ENCODE measurements at places on chromosomes 3 and 15.

DNA sequence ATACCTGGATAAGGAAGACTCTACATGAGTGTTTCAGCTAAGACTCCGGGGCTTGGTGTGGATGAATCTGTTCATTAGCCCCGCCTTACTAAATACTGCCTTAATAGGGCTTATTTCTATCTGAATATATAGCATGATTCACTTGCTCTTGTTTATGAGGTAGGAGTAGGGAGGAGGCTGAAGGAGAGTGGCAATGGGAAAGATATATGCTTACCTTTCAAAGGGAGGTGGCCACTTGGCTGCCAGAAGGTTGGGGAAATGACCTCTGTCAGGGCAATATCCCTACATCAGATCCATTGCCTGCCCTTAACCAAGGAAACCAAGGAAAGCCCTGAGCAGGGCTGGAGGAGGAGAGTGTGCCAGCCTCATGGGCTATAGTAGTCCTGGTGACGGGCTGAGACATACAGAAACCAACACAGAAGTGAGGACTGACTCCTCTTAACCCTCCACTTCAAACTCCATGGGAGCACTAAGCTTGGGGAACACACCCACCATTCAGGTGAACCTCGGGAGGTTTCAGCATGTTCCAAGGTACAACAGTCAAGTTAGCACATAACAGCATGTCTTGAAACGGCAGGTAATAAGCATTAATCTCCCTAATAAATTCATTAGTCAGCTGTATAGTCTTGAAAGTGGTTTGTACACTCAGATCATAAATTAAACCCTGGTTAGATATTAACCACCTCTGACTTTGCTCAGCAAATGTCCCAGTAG lies 80.1 kb downstream of the EOMES start:
- DNase-seq: no peak

DNA sequence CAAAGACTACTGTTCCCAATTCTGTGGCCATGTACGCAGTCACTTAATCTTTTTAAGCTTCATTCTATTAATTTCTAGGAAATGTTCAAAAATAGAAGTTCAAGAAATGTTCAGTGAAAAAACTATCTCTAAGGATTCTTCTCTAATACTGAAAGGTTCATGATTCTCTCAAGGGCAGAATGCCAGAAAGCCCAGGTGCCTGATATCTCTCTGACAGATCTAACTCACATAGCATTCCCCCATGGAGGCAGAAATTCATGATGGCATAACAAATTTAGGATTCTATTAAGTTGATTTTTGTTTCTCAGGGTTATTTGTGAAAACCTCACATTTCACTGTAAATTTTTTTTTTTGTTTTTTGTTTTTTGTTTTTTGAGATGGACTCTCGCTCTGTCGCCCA lies 17.5 kb downstream of the CHRM5 start:
- DNase-seq: no peak

DNA sequence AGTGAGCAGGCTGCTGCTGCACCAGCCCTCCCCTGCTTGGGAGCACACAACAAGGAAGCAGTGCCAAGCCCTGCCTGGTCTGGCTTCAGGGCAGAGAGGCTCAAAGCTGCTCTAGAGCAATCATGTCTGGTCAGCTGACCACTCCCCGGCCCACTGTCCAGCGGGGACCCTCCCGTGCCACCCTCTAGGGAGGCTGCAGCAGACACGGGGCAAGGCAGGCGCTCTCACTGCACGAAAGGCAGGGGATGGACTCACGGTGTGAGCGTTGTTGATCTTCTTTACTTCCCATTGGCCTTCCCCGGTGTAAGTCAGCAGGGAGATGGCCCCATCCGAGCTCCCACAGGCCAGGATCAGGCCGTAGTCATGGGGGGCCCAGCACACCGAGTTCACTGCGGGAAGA lies 9.2 kb downstream of the SEC13 start:
- no peak for DNase-seq

DNA sequence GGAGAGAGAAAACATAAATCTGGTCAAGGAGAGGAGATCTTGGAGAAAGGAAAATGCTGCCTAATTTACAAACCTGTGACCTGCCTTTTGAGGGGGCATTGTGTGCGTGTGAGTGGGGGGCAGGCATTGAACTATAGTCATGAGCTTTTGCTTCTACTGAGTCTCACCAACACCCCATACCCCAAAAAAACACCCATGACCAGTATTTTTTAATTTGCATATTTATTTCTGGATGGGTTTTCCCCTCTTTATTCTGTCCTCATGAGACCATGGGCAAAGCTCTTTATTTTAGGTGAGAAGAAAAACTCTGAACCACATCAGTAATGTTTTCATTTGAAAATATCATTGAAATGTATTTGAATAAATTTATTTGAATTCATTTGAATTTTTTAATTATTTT lies 20.6 kb downstream of the CD80 start:
- DNase-seq: no peak

DNA sequence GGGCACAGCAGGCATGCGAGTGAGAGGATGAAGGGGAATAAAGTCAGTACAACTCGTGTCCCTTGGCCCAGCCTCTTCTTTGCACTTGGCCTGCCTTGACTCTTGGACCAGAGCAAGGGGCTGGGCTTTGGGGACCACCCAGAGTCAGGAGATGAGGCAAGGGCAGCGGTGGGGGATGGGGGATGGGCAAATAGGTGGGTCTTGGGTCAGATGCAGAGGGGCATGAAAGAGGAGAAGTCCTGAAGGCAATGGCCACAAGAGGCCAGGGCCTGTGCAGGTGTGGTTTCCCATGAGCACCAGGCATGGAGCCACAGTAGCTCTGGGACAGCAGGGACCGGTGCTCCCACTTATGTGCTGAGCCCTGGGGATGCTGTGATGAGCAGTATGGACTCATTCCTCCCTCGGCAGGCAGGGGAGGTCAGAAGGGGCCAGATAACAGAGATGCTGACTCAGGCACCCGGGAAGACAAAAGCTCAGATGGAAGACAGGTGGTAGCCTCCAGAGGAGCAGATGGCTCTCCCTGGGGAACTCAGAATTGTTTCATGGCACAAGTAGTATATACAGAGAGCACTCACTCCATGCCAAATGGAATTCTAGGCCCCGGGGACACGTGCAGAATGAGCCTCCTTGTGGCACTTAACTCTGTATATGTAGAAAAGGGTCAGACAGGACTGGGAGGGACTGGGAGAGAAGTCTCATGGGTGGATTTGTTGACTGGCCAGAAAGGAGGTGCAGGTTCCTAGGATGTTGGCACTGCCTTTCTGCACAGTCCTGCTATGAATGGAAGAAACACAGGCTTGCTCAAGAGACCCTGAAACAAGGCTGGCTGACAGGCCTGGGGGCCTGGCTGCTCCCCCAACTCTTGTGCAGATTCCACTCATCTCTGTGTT lies 14.3 kb downstream of the ZBTB47 start:
- DNase-seq: no peak

DNA sequence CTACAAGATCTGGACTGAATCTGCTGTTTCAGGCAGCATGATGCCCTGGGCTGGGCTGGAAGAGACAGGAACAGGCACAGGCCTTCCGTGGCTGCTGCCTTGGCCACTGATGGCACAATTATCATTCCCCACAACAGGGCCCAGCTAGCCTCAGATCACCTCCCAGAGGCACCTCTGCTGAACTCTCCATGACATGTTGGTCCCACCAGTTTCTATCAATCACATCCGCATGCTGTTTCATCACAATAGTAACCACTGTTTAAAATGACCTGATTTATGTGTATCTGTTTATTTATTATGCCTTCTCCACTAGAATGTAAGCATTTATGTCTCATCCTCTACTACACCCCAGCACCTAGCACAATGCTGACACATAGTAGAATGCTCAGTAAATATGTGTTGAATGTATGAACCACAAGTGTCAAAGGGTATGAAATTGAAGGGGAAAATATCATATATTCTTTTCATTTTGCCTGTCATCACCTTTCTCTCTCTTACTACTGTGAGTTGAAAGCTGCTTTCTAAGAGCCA lies 32.7 kb upstream of the ZBTB38 start:
- DNase-seq: no peak

GRCh38 chr15:91476861-91477260 lies 376.6 kb upstream of the SLCO3A1 start:
- DNase-seq: no peak

DNA sequence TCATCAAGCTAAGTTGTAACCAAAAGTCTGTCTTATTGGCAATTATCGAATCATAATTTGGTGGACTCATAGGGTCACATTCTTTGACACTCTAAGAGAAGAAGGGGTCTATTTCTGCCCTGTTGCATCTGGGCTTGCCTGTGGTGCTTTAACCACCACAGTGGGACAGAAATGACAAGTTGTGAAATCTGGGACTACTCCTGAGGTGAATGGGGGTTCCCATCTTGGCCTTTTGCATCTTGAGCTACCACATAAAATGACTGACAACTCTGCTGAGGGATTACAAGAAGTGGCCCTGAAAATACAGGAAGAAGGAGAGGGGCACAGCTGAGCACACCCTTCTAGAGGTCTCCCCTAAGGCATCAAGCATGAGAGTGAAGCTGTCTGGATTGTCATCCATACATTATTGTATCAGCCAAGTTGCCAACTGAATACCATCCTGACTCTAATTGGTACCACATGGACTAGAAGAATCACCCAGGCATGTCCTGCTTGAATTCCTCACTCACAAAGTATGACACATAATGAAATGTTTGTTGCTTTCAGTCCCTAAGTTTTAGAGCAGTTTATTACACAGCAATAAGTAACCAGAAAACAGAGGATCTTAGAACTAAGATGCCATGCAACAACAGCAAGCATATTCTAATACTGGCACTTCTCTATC lies 306.5 kb downstream of the ROBO1 start:
- DNase-seq: no peak

- no peak for DNase-seq
These were observed 62.6 kb upstream of the SLC2A2 start for GRCh38 chr3:171088964-171089754.

DNA sequence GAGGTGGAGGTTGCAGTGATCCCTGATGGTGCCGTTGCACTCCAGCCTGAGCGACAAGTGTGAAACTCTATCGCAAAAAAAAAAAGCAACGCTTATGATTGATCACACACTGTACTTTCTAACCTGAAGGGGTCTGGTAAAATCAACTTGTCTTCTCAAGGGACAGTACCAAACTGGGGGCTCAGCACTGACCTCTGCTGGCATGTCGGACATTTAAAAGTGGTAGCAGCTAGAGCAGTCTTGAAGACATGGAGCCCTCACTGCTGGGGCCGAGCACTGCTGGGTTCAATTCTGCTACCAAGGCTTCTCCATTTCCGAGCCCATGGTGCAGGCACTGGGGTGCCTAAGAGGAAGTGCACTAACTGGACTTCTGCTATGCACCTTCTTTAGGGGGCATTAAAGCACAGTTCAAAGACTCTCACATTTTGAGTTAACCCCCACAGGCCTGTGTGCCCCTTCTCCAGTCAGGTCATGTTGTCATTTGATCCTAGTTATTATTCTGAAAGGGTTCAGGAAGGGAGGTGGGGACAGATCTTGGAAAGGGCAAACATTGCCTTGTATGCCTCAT lies 26.4 kb upstream of the LAMP3 start:
- DNase-seq: no peak

DNA sequence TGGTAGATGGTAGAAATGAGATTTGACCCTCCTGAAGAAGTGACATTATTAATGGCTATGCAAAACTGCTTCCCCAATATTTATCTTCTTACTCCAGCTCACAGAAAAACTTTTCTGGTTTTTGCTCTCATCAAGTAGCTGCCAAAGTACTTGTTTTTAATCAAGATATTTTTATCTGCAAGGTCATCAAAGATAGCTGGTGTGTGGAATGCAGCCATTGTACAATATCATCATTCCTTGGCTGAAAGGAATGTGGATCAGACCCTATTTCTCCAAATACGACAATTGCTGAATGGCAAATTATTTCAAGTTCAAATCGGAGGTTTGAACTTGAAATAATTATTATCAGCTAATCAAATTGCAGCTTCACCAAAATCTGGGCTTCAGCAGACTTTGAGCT lies 126.9 kb upstream of the SLC7A14 start:
- no peak for DNase-seq

GRCh38 chr3:42179110-42179725 lies 86.8 kb downstream of the CCK start:
- no peak for DNase-seq

- DNase-seq: no peak
These were observed 30.5 kb upstream of the BLM start for GRCh38 chr15:90686435-90687218.

DNA sequence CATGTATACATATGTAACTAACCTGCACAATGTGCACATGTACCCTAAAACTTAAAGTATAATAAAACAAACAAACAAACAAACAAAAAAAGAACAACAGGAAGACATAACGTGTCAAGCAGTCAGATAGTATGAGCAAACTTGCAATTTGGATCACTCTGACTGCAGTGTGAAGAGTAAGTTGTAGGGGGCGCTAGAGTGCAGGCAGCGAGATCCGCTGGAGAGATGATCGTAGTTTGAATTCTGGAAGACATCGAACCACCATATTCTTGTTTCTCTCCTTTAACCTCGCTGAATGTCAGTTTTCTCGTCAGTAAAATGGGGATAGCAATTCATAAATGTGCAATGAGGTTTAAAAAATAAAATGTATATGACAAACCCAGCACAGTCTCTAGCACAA lies 165.2 kb upstream of the LMCD1 start:
- DNase-seq: no peak

GRCh38 chr15:53675832-53676231 lies 83.6 kb downstream of the WDR72 start:
- no peak for DNase-seq

GRCh38 chr3:46407970-46408369 lies 911 bp downstream of the CCRL2 start:
- DNase-seq: no peak

- DNase-seq: no peak
These were observed 1.3 kb downstream of the CTNNB1 start for GRCh38 chr3:41200669-41201021.

GRCh38 chr3:3309887-3310286 lies 130.4 kb upstream of the CRBN start:
- no peak for DNase-seq

DNA sequence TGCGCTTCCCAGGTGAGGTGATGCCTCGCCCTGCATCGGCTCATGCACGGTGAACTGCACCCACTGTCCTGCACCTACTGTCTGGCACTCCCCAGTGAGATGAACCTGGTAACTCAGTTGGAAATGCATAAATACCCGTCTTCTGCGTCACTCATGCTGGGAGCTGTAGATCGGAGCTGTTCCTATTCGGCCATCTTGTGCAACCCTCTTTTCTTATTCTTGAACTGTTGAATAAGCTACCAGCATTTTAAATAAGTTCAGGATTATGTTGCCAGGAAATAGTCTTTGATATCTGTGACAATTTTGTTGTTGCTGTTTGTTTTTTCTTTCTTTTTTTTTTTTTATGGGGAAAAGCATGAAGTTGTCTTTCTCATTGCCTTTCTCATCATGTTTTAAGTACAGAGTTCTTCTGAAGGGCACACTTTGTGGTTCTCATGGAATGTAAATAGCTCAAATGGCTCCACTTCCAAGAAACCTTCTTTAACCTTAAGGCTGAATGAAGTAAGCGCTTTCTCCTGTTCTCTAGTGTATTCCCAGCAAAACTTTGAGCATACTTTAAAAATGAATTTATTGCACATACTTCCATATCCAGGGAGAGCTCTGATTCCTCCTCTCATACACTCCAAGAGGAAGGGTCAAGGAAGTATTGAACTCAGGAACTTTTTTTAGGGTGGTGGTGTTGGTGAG lies 468.0 kb upstream of the TBL1XR1 start:
- no peak for DNase-seq
